ENCODE measurements at places on chromosomes 16 and 17.

GRCh38 chr16:67444259-67445125 is 13.6 kb downstream of the HSD11B2 start:
- no peak for DNase-seq

DNA sequence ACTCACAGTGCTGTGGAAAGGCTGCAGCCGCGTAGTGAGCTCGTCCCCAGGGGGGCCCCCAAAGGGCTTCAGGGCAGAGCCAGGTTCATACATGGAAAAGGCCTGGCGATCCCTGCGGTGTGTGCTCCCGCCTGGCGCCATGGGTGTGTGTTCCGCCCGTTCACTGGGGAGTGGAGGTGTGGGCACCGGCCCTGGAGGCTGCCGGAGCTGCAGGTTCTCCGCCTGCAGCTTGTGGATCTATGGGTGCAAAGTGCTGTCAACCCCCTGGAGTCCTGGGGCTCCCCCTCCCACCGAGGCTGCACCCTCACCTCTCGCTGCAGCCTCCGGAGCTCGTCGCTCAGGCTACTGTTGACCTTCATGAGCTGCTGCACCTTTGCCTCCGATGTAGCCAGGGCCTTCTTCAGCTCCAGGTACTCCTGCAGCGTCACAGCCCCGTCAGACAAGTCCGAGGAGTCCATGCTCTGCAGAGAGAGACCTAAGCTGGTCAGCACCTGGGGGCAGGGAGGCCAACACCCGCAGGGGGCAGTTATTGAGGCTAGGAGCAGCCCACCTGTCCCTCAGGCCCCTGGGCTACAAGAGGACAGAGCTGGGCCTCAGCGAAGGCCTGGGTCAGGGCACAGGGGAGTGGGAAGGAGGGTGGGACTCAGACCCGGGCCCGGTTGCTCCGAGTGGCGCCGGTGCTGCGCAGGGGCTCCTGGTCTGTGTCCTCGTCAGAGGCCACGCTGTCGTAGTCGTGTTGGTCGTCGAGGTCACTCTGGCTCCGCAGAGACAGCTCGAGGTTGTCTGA is 7.9 kb downstream of the TP53I13 start:
- no peak for DNase-seq

GRCh38 chr17:9953492-9953891 is 48.4 kb upstream of the RCVRN start:
- DNase-seq: no peak

DNA sequence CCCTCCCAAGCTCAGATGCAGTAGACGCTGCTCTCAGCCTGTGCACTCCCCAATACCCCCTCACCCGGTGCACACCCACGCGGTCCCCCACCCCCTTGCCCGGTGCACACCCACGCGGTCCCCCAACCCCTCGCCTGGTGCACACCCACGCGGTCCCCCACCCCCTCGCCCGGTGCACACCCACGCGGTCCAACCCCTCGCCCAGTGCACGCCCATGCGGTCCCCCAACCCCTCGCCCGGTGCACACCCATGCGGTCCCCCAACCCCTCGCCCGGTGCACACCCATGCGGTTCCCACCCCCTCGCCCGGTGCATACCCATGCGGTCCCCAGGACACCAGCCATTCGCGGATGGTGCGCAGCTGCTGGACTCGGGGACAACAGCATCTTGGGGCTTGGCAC is 19.9 kb upstream of the CYTH1 start:
- DNase-seq: no peak

DNA sequence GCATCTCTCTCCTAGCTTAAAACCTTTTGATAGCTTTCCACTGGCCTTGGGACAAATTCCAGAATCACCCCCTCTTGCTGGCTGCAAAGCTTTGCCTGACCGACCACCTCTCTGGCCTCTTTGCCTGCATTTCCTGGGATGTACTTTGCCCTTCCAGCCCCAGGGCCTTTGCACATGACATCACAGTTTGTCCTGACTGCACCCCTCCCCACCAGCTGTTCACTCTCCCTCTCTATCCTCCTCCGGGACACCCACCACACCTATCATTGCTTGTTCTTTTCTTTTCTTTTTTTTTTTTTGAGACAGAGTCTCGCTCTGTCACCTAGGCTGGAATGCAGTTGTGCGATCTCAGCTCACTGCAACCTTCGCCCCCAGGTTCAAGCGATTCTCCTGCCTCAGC is 7.9 kb downstream of the AANAT start:
- no peak for DNase-seq

DNA sequence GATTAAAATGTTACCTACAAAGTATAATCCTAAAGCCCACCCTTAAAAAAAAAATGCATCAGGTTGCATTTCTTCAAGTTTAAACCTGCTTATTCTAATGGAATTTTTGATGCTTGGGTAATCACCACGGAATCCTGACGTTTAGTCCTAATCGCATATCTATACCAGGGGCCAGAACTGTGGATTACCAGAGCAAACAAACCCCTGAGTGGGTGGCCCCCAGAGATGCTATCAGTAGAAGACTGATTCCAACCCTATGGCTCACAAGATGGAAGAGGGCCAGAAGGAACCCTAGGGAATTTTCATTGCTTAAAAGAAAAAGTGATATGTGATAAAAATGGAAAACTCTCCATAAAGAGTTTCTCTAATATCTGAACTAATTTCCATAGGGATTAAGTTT is 152.2 kb upstream of the NOG start:
- DNase-seq: no peak

DNA sequence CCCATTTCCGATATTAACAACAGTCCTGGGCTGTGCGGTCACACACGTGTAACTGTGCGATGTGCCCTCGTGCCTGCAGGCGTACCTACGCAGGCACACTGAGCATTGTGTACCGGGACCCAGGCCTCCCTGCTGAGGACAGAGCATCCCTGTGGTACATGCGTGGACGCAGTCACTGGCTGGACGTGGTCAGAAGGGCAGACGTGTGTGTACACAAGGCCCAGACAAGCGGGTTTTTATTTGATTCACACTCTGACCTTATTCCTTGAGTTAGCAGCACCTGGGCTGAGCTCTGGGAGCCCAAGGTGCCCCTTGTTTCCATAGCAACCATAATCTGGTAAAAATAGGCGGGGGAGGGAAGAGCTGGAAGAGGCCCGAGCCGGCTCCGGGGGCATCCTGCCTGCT is 19.5 kb downstream of the RAP1GAP2 start:
- DNase-seq: no peak

- DNase-seq: no peak
Observed at GRCh38 chr17:33175562-33175961, 117.5 kb downstream of the ASIC2 start.

DNA sequence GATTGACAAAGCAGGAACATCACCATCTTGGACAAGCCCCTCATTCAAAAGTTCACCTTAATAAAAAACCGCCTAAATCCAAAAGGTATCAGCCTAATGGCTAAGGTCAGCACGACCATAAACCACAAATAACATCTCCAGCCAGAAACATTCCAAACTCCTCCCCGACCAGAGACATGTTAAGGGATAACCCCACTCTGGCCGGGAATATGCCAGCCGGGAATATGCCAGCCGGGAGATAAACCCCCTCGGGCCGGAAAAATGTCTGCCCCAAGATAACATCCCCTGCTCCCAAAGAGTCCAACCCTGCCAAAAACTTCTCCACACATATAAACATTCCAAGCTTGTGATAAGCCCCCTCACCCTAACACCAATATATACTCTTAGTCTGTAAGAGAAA is 1.4 kb downstream of the DHX33 start:
- DNase-seq: no peak

DNA sequence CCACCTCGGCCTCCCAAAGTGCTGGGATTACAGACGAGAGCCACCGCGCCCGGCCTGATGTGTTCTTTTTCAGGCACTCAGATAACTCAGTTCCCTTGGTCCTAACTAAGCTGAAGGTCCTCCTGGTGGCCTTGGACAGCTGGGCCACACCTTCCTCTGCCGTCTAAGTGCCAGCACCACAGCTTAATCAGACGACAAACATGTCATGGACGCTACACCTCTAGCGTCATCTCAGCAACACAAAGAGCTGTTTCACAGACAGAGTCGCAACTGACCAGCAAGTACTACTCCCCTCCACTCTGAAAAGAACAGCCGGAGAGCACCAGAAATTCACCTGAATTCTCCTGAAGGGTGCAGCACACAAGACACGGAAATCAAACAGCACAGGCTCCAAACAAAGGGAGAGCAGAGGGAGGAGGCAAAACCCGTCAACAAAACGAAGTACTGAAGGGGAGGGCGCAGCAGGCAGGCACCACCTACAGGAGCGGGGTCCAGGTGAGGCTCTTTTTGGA is 4.4 kb downstream of the TRAP1 start:
- DNase-seq: no peak

DNA sequence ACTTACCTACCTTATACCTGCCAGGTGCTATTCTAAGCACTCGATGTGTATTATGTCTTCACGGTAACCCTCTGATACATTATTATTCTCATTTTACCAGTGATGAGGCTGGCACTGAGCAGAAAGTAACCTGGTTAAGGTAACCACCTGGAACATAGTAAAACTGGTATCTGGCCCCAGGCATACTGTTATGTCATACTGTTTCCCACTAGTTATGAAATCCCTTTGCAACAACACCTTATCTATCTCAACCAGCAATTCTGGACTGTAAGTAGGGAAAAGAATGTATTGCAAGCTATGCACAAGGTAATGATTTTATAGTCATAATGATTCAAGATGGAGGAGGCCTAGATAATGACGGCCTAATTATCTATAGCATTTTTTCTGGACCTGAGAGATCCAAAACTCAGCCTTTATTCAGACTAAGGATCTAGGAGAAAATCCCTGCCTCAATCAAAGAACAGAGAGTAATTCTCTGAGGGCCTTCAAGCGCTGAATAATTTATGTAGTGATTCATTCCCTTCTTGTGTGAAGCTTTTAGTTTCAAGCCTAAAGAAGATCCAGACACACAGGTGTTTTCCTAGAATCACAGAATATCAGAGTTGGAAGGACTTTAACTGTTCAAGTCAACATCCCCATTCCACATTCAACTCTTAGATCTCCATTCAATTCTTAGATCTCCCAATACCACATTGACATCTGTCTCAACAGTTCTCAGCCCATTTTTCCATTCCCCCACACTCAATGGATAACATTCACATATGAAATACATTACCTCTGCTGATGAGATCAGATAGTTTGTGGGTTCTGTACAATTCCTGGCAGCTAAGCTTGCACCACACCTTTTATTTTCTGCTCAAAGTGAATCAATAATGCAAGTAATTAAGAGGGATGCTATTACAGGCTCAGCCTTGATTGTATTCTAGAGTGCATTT is 14.9 kb upstream of the MMD start:
- no peak for DNase-seq

DNA sequence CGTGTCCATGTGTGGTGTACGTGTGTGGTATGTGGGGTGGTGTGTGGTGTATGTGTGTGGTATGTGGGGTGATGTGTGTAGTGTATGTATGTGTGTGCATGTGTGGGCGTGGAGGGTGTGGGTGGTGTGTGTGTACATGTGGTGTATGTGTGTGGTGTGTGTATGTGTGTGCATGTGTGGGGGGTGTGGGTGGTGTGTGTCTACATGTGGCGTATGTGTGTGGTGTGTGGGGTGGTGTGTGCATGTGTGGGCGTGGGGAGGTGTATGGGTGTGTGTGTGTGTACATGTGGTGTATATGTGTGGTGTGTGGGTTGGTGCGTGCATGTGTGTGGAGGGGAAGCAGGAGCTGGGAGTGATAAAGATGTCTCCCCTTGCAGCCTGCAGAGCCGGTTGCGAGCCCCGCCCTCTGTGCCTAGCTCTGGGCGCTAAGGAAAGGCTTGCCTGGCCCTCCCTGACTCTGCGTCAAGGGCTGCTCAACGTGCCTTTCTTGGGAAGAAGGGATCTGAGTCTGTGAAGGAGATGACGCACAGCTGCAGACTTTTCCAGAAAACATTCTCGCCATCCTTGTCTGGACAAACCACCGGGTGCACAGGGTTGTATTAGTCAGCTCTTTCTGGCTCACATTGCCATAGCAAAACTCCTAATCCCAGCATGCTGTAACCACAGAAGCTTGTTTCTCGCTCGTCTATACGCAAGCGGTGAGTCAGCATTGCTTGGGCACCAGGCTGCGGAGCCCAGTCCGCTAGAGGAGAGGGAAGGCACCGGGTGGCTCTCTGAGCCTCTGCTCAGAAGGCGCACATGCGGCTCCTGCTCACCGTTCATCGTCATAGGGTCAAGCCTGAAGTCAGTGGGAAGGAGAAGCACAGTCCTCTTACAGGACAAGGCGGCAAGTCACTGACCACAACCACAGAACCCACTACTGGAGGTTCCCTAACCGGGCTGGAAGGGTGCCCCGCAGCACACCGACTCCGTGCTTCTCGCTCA is 2.0 kb upstream of the CD300H start:
- DNase-seq: no peak

DNA sequence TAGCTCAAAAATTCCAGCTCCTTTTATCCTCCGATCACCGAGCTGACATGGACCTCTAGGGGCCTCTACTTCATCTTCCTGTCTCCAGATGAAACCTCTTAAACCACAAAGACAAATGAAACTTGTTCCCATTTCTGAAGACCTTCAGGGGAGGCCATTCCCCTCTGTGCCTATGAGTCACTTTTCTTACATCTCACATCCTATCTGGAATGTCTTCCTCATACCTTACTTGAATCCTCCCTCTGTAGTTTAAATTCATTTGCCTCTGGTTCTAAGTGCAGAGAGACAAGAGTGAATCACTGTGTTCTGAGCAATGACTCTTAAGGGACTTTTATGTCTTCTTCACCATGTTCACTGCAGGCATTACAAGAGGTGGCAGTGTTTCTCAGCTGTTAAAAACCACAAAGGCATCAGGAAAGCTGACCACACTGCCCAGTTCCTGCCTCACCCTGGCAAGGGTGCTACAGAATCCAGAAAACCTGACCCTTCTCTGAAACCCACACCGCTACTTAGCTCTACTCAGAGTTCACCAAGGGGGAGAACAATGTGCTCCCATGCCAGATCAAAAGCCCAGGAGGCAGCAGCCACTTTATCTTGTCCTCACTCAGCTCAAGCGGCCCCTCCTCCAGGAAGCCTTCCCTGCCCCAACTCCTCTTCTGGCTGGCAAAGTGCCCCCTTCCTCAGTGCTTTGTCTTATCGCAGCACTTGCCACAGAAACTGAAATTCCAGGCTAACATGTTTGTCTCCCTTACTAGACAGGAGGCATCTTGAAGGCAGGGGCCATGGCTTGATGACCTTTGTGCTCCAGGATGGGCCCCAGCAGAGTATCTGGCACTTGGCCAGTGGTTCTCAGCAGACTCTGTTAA is 6.4 kb downstream of the CUEDC1 start:
- no peak for DNase-seq

DNA sequence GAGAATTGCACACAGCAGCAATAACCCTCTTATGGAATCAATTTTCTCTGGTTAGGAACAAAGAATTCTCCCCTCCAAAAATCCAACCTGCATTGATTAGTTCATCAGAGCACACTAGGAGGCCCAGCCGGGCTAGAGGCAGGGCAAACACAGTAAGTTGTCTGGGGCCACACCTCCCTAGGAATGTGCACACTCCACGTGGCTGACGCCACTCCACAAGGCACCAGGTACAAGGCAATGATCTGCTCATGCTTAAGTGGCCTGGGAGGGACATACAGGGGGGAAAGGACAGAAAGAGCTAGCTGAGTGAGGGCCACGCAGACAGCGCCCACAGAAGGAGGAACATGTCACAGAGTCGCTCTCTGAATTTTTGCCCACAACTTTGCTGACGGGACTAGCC is 107.6 kb downstream of the SLC39A11 start:
- no peak for DNase-seq

- no peak for DNase-seq
Observed at GRCh38 chr17:78375401-78376151, 2.9 kb upstream of the PGS1 start.

Measured in NCI-H2029 (cell line).